ENCODE measurements at places on chromosomes 6 and 20.

GRCh38 chr6:80769106-80769505 lies 662.6 kb downstream of the BCKDHB start:
- DNase-seq, result no peak

- no peak for DNase-seq
These were observed 24.0 kb downstream of the SLC2A12 start for GRCh38 chr6:134028438-134028837.

DNA sequence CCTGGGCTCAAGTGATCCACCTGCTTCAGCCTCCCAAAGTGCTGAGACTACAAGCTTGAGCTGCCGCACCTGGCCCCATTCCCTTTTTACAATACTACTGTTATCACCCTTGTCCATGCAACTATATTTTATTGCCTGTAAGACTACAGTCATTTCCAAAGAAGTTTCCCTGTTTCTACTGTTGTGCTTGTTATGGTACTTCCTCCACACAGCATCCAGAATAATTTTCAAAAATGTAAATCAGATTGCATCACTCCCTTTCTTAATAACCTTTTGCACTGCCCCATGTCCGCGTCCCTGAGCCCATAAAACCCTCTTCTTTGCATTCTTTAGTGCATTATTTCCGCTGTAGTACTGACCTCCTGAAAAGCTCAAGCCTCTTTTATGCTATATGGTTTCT lies 128.9 kb upstream of the AKIRIN2 start:
- no peak for DNase-seq

DNA sequence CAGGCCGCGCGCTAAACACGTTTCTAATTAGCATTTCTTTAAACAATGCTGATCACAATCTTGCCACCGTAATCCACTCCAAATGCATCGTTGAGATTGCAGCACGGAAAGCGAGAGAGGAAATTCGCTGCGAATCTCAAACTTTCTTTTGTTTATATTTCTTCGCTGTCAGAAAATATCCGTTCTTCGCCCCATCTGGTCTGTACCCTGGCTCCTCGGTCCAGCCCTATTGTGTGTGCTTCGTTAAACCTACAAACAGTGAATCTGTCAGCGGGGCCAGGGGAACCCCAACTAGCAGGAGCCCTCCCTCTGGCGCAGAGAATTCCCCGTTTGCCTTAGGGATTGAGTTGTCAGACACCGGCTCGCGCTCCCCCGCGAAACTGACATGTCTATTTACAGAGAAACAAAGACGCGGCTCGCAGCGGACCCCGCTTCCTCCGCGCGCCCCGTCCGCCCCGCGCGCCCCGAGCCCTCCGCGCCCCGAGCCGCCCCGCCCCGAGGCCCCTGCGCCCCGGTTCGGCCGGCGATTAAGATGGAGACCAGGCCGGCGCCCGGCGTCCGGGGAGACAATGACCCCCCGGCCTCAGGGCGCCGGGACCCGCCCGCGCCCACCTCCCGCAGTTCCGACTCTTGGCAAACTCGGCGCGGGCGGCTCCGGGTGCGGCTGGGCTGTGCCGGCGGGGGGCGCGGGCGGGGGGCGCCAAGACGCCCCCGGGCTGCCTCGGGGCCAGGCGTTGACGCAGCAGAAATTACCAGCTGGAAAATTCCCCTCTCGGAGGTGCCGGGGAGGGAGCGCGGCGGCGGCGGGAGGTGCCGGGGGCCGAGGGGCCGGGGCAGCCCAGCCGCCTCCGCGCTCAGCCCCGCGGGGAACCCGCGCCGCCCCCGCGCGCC lies 874 bp downstream of the ZBTB46 start:
- no peak for DNase-seq

GRCh38 chr20:3744037-3744436 lies 11.6 kb downstream of the HSPA12B start:
- no peak for DNase-seq

GRCh38 chr6:133756078-133756695 lies 132.7 kb upstream of the TCF21 start:
- DNase-seq, result no peak

- no peak for DNase-seq
These were observed 271.4 kb downstream of the ALDH8A1 start for GRCh38 chr6:134678436-134678889.

GRCh38 chr6:74749211-74750147 lies 456.4 kb downstream of the COL12A1 start:
- no peak for DNase-seq

Data from prostate gland (tissue), 2 donors.